Epithelial cell of prostate (primary cell): ENCODE measurements at places on chromosomes 6 and 20.

DNA sequence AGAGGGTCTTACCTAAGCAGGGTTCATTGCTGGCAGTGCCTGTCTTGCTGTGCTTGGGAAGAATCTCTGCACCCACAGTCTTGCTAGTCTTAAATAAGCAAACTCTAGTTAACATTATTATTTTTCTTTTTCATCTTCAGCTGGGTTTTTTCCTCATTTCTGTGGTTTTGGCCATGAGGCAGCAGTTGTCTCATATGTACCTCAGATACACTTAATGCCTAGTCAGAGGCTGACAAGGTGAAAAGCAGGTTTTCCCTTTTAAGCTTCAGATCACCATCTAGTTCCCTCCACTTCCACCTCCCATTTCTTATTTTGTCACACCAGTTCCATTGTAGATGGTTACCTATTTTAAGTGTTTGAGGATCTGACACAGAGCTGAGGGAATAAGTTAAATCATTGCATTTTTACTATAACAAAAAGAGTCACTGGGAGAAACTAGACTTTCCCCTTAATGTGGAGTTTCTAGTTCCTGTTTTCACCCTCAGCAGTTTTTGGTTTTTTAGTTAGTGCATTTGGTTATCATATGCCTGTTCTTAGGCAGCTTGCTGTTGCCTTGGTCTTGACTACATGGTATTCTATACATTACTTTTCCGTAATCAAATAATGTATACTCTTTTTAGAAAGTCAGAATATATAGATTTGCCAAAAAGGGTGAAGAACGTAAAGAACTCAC lies 46.0 kb downstream of the AFDN start:
- DNase-seq: no peak

- DNase-seq: no peak
Measured at GRCh38 chr6:98831057-98831958, 3.1 kb upstream of the POU3F2 start.

DNA sequence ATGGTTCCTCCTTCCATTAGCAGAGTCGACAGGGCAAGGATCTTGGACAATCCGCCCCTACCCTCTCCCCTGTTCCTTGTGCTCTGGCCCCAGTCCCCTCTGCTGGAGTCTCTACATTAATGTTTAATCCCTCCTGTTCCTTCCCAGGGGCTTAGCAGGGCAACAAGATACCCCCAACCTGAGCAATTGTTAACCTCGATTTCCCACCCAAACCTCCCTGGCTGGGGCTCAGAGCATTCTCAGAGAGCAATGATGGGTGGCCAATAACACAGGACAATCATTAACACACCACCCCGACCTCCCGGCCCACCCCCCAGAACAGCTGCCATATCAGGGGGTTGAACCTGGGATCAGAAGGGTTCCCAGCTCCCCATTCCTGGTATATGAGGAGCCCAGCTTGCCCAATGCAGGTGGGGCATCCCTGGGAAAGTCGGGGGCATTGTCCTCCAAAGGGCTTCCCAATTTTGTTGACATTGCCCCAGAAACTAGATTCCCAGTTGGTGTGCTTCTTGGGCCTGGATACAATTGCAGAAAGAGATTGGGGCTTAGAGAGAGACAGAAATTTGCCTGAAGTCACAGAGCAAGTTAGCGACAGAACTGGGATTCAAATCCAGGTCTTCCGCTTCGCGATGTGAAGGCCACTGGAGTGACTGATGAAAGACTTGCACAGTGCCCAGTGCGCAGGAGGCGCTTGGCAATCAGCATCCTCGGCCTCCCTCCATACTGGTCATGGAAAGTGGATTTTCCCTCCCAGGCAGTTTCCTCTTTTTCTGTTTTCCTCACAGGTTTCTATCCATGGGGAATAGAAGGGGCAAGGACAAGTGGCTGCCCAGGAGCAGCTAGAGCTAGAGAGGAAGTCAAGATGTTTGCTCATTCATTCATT lies 59.6 kb upstream of the TTPAL start:
- no peak for DNase-seq

DNA sequence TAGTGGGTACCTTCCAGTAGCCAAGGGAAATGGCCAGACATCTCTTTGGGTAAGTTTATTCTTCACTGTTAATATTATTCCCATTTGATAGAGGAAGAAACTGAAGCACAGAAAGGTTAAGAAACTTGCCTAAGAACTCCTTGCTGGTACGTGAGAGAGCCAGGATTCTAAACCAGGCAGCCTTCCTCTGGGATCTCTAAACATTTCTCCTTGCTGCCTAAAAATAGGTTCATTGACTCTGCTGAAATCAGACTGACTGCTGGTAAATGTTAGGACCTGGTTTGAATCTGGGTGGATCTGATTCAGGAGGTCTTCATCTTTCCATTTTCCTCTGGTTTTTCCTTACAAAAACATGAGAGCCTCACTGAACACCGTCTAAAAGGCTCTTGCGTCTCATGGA lies 186.9 kb downstream of the AIG1 start:
- no peak for DNase-seq

DNA sequence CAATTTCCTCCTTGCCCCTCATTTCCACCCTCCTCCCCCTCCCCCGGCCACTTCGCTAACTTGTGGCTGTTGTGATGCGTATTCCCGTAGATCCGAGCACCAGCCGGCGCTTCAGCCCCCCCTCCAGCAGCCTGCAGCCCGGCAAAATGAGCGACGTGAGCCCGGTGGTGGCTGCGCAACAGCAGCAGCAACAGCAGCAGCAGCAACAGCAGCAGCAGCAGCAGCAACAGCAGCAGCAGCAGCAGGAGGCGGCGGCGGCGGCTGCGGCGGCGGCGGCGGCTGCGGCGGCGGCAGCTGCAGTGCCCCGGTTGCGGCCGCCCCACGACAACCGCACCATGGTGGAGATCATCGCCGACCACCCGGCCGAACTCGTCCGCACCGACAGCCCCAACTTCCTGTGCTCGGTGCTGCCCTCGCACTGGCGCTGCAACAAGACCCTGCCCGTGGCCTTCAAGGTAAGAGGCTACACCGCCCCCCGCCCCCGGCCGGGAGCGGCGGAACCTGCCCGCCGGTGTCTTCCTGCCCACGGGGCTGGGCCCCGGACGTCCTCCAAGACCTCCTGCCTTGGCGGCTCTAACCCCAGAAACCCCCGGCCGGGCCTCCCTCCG lies 44.9 kb upstream of the SUPT3H start:
- DNase-seq: no peak
